ENCODE measurements at places on chromosomes 1 and 21.
A peak's percentile ranks its signal among the peaks of the same experiment; 100 is the strongest.

DNA sequence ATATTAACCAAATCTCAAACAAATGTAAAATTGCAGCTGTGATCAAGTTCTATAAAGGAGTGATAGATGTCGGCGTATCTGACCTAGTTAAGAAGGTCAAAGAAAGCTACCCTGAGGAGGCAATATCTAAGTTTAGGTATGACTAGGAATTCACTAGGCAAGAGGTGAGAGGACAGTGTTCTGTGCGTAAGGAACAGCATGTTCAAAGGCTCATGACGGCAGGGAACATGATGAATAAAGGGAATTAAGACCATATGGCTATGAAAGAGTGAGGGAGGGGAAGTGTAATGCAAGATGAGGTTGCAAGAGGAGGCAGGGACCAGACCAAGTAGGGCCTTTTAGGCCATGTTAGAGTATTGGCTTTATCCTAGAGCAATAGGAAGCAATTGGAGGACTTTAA, 8.6 kb downstream of the LIX1L start:
- no peak for DNase-seq

DNA sequence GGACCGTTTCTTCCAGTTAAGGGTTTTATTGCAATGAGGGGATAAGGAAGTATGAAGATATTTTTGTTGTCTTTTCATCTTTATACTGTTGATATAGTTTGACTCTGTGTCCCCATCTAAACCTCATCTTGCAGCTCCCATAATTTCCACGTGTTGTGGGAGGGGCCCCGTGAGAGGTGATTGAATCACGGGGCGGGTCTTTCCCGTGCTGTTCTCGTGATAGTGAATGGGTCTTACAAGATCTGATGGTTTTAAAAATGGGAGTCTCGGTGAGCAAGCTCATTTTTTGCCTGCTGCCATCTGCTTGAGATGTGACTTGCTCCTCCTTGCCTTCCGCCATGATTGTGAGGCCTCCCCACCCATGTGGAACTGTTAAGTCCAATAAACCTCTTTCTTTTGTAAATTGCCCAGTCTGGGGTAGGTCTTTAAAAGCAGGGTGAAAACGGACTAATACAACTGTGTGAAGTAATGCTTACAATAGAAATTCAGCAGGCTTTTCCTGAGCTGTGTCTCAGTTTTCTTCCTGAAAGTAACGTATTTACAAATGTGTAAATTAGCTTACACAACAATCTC, 377.3 kb downstream of the SIPA1L2 start:
- no peak for DNase-seq

- peak; percentile 4 for DNase-seq
Observed at GRCh38 chr1:111864862-111865261, 109.2 kb downstream of the DDX20 start.

GRCh38 chr1:237799762-237800474, 90.8 kb downstream of the ZP4 start:
- peak; percentile 18 for DNase-seq

DNA sequence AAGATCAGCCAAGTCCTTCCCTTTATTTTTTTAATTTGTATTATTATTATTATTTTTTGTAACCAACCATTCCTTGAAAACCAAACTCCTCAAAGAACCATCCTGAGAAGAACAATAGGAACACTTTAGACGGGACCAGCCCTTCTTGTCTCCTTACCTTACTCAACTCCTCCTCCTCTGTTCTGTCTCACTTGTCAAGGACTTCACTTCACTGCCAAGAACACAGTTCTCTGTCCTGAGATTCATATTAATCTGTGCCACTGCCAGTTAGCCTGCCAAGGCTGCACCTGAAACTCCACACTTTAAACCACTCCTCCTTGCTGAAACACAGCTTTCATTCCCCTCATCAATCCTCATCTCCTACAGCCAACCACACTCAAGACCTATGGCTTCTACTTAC, 73.8 kb upstream of the ATP1A1 start:
- no peak for DNase-seq

- peak; percentile 86 for DNase-seq
Observed at GRCh38 chr1:158952416-158952815, 21.1 kb downstream of the PYHIN1 start.

DNA sequence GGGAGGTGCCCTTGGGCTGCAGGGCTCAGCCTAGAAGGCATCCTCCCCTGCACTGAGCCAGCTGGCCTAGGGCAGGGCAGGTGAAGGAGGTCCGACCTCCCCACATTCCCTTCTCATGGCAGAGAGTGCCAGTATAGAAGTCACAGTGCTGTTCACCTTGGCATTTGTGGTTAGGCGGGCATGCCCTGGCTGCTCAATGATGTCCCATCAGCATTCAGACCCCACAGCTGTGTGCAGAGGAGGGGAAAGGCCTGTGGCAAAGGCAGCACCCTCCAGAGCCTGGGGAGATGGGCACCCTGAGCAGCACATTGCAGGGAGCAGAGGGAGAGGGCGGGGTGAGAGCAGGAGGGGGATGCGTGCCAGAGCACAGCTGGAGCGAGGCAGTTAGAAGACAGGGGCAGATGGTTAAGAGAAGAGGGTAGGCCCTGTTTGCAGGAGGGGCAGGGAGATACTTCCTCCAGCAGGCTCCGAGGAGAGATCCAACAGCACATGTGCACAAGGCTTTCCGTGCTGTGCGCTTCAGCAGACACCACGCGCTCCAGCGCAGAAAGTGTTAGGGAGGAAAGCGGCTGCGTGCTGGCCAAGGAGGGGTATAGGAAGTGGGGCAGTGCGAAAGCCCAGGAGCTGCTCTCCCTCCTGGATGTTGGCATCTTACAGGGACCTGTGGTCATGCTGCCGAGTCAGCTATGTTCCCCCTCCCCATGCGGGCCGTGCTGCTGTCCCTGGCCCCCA, 43.7 kb upstream of the COL6A1 start:
- DNase-seq = no peak

- no peak for DNase-seq
Observed at GRCh38 chr1:109312978-109313775, 6.4 kb upstream of the MYBPHL start.

DNA sequence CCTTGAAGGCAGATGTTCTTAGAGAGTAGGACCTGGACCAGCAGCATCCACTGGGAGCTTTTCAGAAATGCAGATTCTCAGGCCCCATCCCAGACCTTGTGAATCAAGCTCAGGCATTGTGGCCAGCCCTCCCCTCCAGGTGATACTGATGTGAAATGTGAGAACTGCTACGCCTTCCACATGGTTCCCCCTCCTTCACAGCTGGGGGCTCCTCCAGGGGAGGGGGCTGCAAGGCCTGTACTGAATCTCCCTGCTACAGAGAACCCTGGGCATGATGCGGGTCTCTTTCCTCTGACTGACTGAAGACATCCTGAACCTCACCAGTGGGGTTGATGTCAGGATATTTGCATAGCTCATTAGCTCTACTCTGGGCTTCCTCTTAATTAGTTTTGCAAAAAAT, 141.8 kb upstream of the CSF3R start:
- DNase-seq = no peak

- no peak for DNase-seq
Observed at GRCh38 chr1:95257758-95258157, 23.7 kb downstream of the RWDD3 start.

All from Kasumi-1 (cell line).